BE2C (cell line): ENCODE measurements at places on chromosomes 1 and 21.

GRCh38 chr1:108851567-108851966 is 5.3 kb downstream of the AKNAD1 start:
- DNase-seq, result no peak

DNA sequence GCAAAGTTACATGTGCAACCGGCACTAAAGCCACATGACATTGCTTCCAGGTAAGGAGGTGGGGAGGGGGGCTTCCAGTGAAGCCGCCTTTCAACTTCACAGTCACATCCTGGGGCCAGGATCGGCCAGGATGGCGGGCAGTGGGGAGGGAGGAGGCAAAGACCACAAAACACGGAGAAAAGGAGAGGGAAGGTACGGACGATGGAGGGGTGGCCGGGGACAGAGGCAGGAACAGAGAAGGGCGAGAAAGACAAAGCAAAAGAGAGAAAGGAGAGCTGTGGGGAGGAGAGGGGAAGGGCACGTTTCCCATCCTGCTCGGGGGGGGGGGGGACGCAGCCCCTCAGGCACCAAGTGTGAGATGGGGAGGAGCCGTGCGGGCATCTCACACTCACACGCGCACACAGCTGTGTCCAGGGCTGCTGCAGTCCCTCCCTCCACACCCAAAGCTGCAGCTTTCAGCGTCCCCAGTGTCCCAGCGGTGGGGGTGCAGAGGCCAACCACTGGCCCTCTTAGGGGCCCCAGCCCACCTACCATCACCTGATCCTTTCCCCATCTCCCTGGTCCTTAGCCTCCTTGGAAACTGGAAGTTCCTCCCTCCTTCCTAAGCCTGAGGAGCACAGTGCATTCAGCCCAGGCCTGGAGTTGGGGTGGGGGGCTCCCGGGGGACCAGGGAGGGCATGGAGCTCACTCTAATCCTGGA is 2.4 kb downstream of the SH2D5 start:
- no peak for DNase-seq

DNA sequence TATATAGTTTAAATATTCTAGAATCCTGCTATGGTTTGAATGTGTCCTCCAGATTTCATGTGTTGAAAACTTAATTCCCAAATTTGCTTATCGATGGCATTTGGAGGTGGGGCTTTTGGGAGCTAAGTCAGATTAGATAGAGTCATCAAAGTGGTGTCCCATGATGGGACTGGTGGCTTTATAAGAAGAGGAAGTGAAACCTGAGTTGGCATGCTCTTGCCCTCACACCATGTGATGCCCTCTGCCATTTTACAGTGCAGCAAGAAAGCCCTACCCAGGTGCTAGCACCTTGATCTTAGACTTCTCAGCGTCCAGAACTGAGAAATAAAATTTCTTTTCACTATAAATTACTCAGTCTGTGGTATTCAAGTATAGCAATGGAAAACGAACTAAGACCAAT is 111.3 kb downstream of the TGFB2 start:
- DNase-seq, result no peak

DNA sequence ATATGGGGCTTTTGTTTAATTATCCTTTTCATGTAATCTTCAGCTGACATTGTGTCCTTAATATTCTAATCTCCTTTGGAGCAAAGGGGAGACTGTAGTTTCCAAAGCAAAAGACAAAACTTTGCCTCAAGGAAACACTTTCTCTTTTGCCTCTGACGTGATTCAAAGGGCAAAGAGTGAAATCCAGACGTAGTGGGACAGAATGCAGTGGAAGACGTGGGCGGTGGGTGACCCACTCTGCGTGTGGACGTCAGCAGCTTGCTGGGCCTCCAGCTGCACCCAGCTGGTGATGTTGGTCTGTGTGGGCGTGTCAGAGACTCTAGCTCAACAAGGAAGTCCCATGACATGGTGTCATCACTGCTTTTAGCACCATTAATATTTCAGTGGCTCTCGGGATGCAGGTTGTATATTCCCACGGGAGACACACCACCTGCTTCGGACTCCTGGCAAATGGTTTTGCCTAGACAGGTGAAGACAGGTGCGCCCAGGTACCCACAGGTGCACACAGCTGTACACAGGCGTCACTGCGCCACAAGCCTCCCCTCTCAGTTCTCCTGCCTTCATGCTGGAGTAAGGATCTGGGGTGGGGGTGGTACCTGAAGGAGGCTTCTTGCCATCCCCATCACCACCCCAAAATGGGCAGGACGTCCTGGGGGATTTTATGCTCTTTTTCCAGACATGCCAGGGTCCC is 292.1 kb upstream of the VAMP3 start:
- no peak for DNase-seq

GRCh38 chr21:27171707-27172106 is 204.8 kb upstream of the ADAMTS5 start:
- DNase-seq, result no peak

- DNase-seq, result no peak
Observed at GRCh38 chr1:107439567-107439966, 298.7 kb downstream of the NTNG1 start.

- DNase-seq, result no peak
Observed at GRCh38 chr1:150582371-150582770, 3.0 kb upstream of the MCL1 start.

GRCh38 chr1:237861944-237862343 is 28.8 kb downstream of the ZP4 start:
- DNase-seq, result no peak

DNA sequence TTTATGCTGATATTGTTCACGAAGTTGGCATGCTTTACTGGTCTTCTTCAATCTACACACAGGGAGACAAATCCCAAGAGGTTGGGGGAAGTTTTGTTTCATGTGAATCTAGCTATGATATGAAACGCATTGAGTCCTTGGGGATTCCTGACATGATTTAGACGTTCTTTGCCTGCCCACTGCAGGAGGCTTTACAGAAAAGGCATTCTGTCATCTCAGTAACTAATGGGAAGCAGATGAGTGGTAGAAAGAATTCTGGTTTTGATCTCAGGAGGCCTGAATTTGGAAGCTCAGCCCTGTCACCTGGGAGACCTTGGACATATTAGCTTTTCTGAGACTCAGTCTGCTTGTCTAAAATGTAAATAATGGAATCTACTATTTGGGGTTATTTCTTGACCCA is 383.0 kb upstream of the NFIA start:
- peak; percentile 8 for DNase-seq

GRCh38 chr1:56052041-56052440 is 527.3 kb downstream of the PLPP3 start:
- no peak for DNase-seq

- DNase-seq, result peak; percentile 39
Observed at GRCh38 chr1:229669333-229669732, 43.3 kb downstream of the URB2 start.

GRCh38 chr1:64073705-64074104 is 129.7 kb upstream of the UBE2U start:
- peak; percentile 20 for DNase-seq

- no peak for DNase-seq
Observed at GRCh38 chr1:60137406-60137805, 63.8 kb upstream of the C1orf87 start.

GRCh38 chr1:18380288-18380687 is 100.4 kb upstream of the KLHDC7A start:
- no peak for DNase-seq

- no peak for DNase-seq
Observed at GRCh38 chr1:907611-908451, 15.9 kb upstream of the SAMD11 start.

GRCh38 chr1:24913616-24914225 is 16.4 kb downstream of the RUNX3 start:
- DNase-seq, result no peak

DNA sequence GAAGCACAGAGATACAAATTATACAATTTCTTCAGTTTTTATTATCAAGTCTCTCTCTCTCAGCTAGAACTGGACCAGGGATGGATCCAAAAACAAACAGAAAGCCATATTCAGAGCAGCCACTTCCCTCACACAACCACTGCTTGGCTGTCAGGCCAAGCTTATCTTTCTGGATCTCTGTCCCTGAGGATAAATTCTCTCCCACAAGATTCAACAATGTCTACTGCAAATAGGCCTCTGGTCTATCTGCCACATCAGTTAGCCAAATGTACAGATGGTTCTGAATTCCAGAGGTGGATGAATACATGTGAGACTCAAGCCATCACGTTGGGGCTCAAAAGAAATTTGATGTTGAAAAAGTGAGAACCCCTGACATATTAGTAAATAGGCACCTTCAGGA is 350.9 kb downstream of the LTN1 start:
- DNase-seq, result no peak

- no peak for DNase-seq
Observed at GRCh38 chr1:3161176-3161840, 92.3 kb downstream of the PRDM16 start.

DNA sequence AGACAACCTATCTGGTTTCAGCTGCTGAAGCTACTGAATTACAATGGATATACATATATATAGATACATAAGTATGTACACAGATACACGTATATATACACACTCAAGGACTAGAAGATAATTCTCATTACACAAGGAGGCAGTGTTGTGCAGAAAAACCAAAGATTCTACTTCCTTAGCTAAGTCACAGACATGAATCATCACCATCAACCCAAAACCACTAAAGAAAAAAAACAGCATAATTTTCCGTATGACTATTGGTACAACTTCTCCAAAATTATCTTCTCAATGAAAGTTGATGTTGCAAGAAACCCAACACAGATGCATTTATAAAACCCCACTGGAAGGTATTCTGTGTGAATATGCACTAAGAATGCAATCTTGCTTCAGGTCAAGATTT is 36.8 kb upstream of the RPF1 start:
- DNase-seq, result no peak

DNA sequence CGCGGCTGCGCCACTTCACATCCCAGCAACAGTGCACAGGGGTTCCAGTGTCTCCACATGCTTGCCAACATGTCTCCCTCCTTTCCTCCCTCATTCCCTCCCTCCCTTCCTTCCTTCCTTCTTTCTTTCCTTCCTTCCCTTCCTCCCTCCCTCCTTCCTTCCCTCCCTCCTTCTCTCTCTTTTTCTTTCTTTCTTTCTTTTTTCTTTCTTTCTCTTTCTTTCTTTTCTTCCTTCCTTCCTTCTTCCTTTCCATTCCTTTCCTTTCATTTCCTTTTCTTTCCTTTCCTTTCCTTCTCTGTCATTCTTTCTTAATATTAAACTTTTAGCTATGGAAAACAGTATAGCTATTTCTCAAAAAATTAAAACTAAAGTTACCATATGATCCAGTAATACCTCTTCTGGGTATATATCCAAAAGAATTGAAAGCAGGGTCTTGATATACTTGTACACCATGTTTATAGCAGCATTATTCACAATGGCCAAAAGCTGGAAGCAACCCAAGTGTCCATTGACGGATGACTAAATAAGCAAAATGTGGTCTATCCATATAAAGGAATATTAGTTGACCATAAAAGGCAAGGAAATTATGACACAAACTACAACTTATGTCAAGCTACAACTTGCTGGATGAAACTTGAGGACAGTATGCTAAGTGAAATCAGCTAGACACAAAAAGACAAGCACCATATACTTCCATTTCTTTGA is 55.0 kb upstream of the TLR5 start:
- DNase-seq, result no peak

DNA sequence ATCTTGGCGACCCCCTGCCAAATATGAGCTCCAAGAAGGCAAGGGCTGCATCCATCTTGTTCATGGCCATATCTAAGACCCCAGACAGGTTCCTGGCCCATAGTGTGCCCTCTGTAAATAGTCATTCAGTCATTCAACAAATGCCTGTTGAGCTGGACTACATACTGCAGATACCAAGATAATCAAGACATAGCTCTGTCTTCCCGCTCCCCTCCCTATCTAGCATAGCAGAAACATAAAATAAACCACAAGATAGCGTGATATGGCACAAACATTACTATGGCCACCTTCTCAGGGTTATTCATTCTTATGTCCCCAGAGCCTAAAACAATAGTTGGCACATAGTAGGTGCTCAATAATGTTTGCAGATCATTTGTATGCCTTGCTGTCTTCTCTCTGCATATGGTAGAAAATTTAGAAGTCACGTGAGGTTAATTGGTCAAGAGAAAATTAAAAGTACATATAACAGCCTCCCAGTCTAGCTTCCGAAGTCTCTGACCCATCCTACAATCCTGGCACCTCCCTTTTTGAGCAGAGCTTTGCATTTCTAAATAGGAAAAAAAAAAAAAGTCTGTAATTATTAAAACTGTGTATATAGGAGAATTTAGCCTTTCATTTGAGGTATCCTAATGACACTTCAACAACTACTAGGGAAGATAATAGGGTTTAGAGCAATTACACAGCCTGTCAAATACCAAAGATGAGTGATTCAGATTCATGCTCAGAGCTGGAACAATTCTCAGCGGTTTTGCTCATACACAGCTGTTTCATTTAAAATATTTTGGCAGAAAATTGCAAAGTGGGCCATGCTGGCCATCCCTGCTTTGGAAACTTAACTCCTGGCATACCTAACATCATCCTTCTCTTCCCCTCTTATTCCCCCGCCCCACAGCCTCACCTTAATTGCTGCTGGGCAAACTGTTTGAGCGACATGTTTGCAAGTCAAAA is 219.0 kb downstream of the KAZN start:
- DNase-seq, result no peak

DNA sequence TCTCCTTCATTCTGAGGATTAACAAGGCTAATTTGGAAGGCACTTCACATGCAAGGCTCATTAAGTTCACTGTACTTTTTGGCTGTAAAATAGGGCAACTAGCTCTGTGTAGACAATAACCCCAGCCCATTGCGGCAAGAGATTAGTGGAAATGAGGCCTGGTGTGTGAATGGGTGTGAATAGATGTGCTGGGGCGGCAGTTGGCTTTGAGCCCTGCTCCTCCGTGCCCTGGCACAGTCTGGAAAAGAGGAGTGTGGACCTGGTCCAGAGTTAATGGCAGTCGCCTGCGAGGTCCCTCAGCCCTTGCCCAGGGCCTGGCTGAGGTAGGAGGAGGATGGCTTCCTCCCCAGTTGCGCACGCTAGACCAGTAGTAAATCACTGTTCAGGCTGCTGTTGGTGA is 4.8 kb downstream of the KISS1 start:
- no peak for DNase-seq

- no peak for DNase-seq
Observed at GRCh38 chr1:38589036-38589435, 270.5 kb downstream of the RRAGC start.

DNA sequence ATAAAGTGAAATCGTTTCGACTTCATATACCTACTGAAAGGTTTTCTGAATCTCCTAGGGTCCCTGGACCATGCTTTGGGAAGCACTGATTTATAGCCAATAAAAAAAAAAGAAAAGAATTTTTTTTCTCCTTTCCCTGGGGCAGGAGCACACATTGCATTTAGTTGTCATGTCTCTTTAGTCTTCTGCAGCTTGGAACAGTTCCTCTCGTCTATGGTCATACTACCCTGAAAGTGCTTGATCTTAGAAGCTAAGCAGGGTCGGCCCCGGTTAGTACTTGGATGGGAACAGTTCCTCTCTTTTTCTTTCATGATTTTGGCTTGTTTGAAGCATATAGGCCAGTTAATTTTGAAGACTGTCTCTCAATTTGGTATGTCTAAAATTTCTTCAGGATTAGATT is 3.7 kb upstream of the SERPINC1 start:
- no peak for DNase-seq

- DNase-seq, result peak; percentile 93
Observed at GRCh38 chr21:33541756-33542639, at the start of gene GART. GART (minus strand) TSS chr21:33542117; CDS start chr21:33539315, 2,802 bp downstream.

GRCh38 chr21:33898586-33898985 is 17.0 kb downstream of the ATP5PO start:
- DNase-seq, result no peak

GRCh38 chr1:15411593-15412137 is 2.0 kb downstream of the EFHD2 start:
- DNase-seq, result no peak

GRCh38 chr1:231867607-231868006 is 241.0 kb downstream of the DISC1 start:
- DNase-seq, result no peak

GRCh38 chr1:199452627-199453026 is 574.9 kb upstream of the NR5A2 start:
- no peak for DNase-seq

GRCh38 chr1:54567961-54568360 is 19.9 kb downstream of the ACOT11 start:
- no peak for DNase-seq
